Stimulated activated CD8-positive, alpha-beta memory T cell treated with anti-CD3 and anti-CD28 coated beads, Interleukin-15, amount 100 ng/mL, for 48 hours (primary cell): ENCODE measurements at places on chromosomes 5 and 9.

DNA sequence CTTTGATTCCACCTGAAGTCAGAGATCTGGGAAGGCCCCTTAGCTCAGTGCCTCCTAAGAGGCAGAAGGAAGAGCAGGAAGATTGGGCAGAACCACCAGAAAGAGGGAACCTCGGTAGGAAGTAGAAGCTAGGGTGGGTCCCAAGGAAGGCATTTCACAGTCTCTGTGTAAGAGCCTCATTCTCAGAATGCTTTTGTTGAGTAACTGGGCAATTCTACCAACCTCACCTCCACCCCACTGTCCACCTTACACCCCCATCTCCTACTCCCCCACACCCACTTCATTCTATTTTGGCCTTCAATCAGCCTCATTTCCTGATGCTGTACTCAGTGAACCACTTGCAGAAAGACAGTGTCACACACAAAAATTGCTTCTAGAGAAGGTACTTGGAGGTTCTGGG lies 3.5 kb downstream of the HBEGF start:
- DNase-seq = no peak

- DNase-seq = no peak
Observed at GRCh38 chr5:171506951-171507350, 87.5 kb downstream of the FGF18 start.

- DNase-seq = no peak
Observed at GRCh38 chr5:4651806-4652565, 488.1 kb upstream of the ADAMTS16 start.

DNA sequence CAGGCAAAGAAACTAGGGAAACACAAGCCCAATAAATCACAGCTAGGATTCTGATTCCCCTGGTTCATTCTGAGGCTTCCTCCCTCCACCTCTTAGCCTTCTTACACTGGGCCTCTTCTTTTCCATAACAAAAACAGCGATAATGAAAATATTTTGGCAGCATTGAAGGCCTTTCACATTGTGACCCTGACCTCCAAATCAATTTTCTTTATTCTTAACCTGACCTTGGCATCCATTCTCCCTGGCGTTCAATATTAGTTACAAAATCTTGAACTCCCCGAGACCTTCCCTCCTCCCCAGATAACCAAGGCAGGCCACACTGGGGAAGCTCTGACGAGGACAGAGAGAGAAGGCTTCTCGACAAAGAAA lies 399.9 kb downstream of the ZSWIM6 start:
- no peak for DNase-seq

- DNase-seq = no peak
Observed at GRCh38 chr9:72583370-72583769, 62.0 kb downstream of the TMC1 start.

GRCh38 chr5:54794135-54794975 lies 191.0 kb downstream of the ESM1 start:
- no peak for DNase-seq

DNA sequence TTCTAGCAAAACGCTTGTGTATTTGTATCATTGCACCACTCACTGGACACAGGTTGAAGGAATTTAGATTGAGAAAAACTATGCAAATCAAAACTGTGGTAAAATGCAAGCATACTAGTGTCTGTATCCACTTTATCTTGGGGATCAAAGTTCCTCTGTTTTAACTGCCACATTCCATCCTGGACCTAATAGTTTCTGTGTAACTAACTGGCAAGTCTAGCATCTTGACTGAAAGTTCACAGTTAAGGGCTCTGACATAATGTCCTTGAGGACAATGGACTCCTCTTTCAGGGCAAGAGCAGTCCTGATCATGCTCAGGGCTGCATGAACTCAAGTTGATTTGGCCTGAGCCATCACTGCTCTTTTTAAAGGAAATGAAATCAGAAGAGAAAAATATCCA lies 30.7 kb downstream of the NFIB start:
- no peak for DNase-seq

- no peak for DNase-seq
Observed at GRCh38 chr5:175159956-175160355, 284.0 kb downstream of the DRD1 start.

GRCh38 chr9:6212722-6213375 lies 2.8 kb upstream of the IL33 start:
- no peak for DNase-seq
